SJSA1 (cell line): ENCODE measurements at places on chromosomes 16 and 17.

DNA sequence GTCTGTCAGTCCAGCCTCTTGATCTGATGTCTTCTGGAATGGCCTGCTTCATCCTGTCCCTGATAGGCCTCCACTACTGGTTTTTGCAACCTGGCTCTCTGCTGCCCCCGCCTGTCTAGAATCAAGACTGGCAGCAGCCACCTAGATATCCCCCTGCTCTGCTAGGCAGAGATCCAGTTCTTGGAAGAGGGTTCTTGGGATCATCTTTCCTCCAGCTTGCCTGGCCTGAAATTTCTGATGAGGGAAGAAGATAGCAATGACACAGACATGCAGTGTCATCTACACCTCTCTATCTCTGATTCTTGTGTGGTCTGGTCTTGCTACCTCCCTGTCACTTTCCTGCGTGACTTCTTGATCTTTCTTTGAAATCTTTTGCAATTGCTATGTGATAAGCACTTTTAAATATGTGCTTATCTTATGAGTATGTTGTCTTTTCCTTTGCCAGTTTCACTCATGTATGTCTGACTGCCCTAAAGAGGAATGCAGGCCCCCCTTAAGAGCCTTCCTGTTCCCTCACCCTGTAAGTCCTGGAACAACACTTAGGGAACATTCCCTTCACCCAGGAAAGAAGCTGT, 20.3 kb upstream of the NFATC3 start:
- DNase-seq = peak; percentile 92

- no peak for DNase-seq
Measured at GRCh38 chr16:84071121-84071520, 28.5 kb upstream of the SLC38A8 start.

DNA sequence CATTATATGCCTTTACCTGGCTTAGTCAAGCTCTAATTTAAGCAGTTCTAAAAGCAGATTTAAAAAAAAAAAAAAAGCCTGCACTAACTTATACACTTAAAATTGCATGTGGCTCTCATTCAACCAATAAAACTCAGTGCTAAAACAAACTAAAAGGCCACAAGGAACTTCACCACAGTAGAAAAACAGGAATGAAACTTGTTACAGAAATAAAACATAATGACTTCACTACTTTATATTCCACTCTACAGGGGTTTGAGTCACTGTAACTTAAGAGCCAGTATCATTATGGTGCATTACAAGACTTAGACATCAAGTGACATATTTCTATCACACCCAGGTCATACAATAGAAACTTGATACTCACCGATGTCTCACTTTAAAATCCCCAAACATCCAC, 11.1 kb downstream of the CA10 start:
- no peak for DNase-seq

GRCh38 chr16:24571096-24571495, 31.7 kb downstream of the RBBP6 start:
- DNase-seq = no peak

DNA sequence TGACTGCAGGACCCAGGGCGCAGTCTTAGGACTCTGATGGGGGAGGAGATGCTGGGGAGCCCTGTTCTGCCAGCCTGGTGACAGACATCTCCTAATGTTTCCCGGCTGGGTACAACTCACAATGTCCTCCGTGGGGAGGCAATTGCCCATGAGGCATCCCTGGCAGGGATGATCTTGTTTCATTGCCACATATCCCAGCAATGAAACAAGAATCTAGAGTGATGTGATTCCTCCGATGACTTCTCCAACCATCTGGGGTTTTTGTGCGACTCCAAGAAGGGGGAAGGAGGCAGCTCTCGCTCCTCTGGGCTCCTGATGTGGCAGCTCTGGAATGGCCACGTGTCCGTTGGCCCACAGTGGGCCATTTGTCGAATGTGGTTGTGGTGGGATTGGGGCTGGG, 255.8 kb downstream of the SEC14L1 start:
- DNase-seq = no peak

- DNase-seq = no peak
Measured at GRCh38 chr17:57268181-57268580, 11.9 kb downstream of the MSI2 start.

- DNase-seq = no peak
Measured at GRCh38 chr17:30130121-30130520, 13.5 kb downstream of the NSRP1 start.

- no peak for DNase-seq
Measured at GRCh38 chr17:62963296-62963695, 2.7 kb upstream of the TANC2 start.

- no peak for DNase-seq
Measured at GRCh38 chr17:63827801-63828221, 348 bp upstream of the FTSJ3 start.

- DNase-seq = no peak
Measured at GRCh38 chr17:58783380-58783779, 27.7 kb downstream of the PPM1E start.

- DNase-seq = no peak
Measured at GRCh38 chr16:10921536-10922327, 20.5 kb downstream of the DEXI start.

- DNase-seq = no peak
Measured at GRCh38 chr16:89150090-89150835, 21.3 kb upstream of the CDH15 start.

DNA sequence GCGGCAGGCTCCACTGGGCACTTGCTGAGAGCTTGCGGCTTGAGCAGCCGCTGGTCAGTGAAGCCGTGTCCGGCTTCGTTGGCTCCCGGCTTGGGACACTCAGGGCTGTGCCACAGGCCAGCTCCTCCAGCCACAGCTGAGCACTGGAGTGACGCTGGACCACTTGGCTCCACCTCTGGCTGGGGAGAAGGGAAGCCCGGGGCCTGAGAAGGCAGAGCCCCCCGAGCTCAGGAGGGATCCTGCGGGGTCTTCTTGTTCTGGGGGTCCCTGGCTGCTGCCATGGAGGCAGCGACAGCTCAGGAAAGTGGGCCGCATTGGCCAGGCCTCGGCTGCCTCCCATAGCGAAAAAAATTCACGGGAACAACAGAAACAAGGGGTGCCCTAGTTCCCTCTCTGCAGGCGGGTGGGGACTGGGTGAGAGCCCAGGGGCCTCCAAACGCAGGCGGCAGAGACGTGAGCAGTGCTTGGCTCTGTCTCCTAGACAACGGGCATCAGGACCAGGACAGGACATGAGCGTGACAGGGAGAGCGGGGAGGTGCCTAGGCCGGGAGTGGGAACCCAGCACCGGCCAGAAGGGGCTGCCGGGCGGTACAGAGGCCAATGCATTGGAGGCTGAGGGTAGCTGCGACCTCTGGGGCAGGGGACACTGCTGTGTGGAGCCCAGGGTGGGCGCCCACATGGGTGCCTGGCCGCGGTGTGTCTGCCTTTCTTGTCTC, 37.7 kb downstream of the SLC7A5 start:
- peak; percentile 16 for DNase-seq

GRCh38 chr17:64420143-64420670, 28.7 kb upstream of the MILR1 start:
- peak; percentile 82 for DNase-seq

GRCh38 chr17:13311306-13311705, 290.4 kb downstream of the HS3ST3A1 start:
- DNase-seq = no peak

DNA sequence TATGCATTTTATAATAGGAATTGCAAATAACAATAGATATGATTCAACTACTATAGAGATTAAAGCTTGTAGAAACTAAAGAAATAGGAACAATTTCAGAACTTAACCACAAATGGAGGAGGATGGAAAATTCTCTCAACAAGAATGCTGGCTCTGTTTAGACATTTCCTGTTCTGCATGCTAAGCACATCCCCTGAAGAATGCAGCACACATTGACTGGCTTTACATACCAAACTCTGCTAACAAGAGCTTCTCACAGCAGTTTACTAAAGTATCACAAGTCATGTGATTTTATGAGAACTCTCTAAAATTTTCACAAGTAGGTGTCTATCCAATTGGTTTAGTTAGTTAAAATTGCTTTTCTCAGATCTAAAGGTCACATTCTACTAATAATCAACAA, 85.2 kb downstream of the SPAG9 start:
- DNase-seq = no peak

DNA sequence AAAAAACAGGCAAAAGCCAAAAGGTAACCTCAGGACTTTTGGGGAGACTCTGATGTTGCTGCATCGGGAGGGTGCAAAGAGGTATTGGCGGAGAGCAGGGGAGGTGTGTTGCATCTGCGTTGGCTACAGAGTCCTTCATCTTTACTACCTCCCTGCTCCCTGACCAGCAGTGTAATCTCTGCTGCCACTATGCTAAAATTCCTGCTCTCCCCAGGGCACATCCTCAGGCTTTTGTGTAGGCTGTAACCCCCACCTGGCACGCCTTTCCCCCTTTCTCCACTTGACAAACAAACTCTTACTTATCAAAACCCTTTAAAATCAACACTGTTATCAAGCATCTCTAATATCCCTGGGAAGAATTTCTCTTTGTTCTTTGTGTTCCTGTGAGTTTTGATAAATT, 435.3 kb downstream of the HAPSTR1 start:
- no peak for DNase-seq

DNA sequence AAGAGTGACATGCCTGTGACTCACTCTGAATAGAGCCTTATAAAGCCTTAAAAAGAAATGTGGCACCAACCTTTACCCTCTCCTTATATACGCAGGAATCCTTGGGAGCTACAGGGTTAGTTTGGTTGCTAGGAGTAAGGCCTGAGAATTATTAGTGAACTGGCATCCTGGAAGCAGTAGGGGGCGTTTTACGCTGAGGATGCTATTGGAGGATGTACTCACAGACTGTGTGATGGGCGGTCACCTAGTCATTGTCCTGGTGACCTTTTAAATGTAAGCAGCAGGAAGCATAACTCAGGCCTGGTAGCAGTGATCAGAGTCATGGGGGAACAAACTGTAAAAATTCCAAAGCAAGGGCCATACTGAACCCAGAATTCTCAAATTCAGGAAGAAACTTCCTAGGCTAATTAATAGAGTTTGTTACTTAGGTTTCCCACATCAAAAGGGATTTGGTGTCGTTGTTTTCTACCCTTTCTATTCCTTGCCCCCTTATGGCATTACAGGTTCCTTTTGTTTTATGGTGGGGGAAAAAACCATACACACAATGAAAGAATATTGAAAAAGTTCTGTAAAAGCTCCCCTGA, 153.8 kb downstream of the SNX11 start:
- DNase-seq = no peak

- DNase-seq = no peak
Measured at GRCh38 chr16:30924913-30925631, 1.7 kb downstream of the FBXL19 start.

DNA sequence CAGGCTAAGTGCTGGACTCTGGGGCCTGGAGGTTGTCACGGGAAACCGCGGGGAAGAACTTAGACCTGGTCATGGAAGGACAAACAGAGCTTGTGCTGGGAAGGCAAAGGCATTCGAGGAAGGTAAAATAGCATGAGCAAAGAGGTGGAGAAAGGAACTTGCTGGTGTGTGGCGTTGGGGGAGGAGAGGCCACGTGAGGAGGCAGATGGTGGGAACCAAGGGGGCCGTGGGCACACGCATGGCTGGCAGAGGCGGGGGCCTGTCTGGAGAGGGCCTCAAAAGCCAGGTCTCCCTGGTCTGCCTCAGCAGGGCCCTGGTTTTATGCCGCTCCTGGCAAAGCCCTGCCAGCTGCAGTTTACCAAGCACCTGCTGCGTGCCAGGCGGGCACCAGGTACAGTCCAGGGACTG, 15.3 kb downstream of the CORO7 start:
- no peak for DNase-seq

GRCh38 chr16:87556941-87557459, 45.3 kb upstream of the JPH3 start:
- DNase-seq = no peak

DNA sequence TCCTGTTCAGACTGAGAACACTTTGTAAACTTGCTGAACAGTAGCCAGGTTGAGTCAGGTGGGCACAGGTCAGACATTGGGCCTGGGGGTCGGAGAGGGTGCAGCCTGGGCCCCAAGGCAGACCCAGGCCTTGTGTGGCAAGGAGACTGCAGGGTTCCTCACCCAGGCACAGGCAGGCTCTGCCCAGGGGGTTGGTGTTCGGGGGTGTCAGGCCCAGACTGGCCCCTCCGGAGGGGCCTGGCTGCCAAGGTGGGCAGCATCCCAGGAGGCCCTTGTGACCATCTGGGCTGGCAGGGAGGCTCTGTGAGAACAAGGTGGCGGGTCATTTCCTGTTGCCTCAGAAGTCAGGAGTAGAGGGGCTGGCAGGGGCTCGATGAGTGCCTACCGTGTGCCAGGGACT, 585 bp upstream of the MYO15A start:
- DNase-seq = no peak

DNA sequence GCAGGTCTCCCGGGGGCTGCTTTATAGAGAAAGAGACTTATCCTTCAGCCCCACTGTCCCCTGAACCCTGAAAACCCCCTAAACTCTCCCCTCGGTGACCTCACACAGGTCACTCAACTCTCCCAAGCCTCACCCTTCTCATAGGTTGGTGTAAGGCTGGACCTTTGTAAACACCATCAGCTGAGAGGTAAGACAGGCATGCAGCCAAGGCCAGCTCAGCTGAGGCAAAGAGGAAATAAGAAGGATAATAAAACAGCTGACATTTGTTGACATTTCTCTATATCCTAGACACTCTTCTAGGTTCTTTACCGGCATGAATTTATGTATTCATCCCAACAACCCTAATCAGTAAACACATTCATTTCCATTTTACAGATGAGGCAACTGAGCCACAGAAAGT, 134.3 kb downstream of the CCT6B start:
- DNase-seq = no peak

DNA sequence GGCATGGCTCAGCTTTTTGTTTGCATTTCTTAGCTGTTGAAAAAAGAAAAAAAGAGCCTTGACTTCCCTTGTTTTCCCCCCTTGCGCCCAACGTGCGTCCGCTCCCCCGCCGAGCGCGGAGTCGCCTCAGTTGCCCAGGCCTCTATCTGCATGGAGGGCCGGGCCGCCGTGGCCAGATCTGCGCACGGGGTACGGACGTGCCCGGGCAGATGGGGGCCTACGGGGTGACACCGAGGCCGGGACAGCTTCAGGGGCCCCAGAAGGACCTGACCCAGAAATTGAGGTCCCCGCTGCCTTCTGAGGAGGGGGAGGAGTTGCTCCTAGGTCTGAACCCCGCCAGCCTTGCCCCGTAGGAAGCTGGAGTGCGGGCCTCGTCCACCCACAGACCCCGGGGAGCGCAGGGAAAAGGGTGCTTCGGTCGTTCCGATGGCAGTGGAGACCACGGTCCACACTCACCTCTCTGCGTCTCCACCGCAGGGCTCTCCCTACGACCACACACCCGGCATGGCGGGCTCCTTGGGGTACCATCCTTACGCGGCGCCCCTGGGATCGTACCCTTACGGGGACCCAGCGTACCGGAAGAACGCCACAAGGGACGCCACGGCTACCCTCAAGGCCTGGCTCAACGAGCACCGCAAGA, 1.5 kb downstream of the IRX5 start:
- no peak for DNase-seq
